ENCODE measurements at places on chromosomes 2 and 18. TPM values are rescaled to one million over a fixed set of nuclear protein-coding genes. Genes with fewer than 3 reads are reported as not detected.

The PDE11A gene
- total RNA-seq = under 0.01 TPM

The SRD5A2 gene
- total RNA-seq = not detected

The DCC gene
- under 0.01 TPM for total RNA-seq

The CHPF gene
- total RNA-seq = 2.7 TPM

The PNKD gene
- total RNA-seq = 14.2 TPM

The PKDCC gene
- total RNA-seq = not detected

The C2orf76 gene
- total RNA-seq = 4.8 TPM

The PLA2R1 gene
- not detected for total RNA-seq

The NFU1 gene
- total RNA-seq = 19.5 TPM

The ALLC gene
- not detected for total RNA-seq

The KHK gene
- 0.52 TPM for total RNA-seq

The SERPINB7 gene
- not detected for total RNA-seq

The FMNL2 gene
- 1.2 TPM for total RNA-seq

The ANKMY1 gene
- total RNA-seq = 24.1 TPM

The HJURP gene
- 0.31 TPM for total RNA-seq

The SIX2 gene
- total RNA-seq = 0.10 TPM

The RNF144A gene
- total RNA-seq = 22.8 TPM

The DNAJC5G gene
- not detected for total RNA-seq

The SLC9A4 gene
- under 0.01 TPM for total RNA-seq

The PTPRN gene
- 1.3 TPM for total RNA-seq

The NDUFV2 gene
- 355 TPM for total RNA-seq

The CLEC4F gene
- total RNA-seq = 0.21 TPM

The MARCHF4 gene
- not detected for total RNA-seq

The SERPINB2 gene
- 143 TPM for total RNA-seq

The ARMC9 gene
- total RNA-seq = 0.73 TPM

The SATB2 gene
- 0.73 TPM for total RNA-seq

The PROM2 gene
- 0.31 TPM for total RNA-seq

The ALPI gene
- not detected for total RNA-seq

The GPR75 gene
- total RNA-seq = 3.3 TPM

The CFAP65 gene
- total RNA-seq = 0.10 TPM

The MLPH gene
- total RNA-seq = not detected

The IL1R2 gene
- total RNA-seq = 1.4 TPM

The HOXD13 gene
- not detected for total RNA-seq

The EFEMP1 gene
- 0.42 TPM for total RNA-seq

The UGT1A4 gene
- total RNA-seq = not detected

The TRAPPC8 gene
- total RNA-seq = 25.0 TPM

The SLC9A2 gene
- total RNA-seq = not detected

The MFSD6 gene
- 77.1 TPM for total RNA-seq

The CCBE1 gene
- total RNA-seq = under 0.01 TPM

The PARD3B gene
- 0.94 TPM for total RNA-seq

The LIPG gene
- total RNA-seq = not detected

The CRYGC gene
- not detected for total RNA-seq

The IL1RL1 gene
- total RNA-seq = 2.7 TPM

The ABCG8 gene
- total RNA-seq = not detected

The AQP12B gene
- not detected for total RNA-seq

The HES6 gene
- total RNA-seq = 5.4 TPM

The KATNAL2 gene
- total RNA-seq = 0.42 TPM

The LPIN1 gene
- 52.8 TPM for total RNA-seq

The CNTNAP5 gene
- total RNA-seq = not detected

The CCDC102B gene
- total RNA-seq = 4.1 TPM

The FOXI3 gene
- total RNA-seq = not detected

The GATA6 gene
- total RNA-seq = 0.10 TPM

The LDLRAD4 gene
- 50.9 TPM for total RNA-seq

The IL1RL2 gene
- total RNA-seq = 0.31 TPM

The CRYGD gene
- not detected for total RNA-seq

The IL1B gene
- total RNA-seq = 3,994 TPM

The ABHD1 gene
- 0.10 TPM for total RNA-seq

The ACSL3 gene
- total RNA-seq = 64.6 TPM
